ENCODE measurements at places on chromosomes 4 and X.

- DNase-seq: no peak
These were observed 2.4 kb upstream of the PKD2 start for GRCh38 chr4:88005076-88005475.

- no peak for DNase-seq
These were observed 83.1 kb downstream of the MID1 start for GRCh38 chrX:10537308-10537707.

GRCh38 chr4:42638321-42638720, 18.6 kb downstream of the ATP8A1 start:
- DNase-seq: no peak

DNA sequence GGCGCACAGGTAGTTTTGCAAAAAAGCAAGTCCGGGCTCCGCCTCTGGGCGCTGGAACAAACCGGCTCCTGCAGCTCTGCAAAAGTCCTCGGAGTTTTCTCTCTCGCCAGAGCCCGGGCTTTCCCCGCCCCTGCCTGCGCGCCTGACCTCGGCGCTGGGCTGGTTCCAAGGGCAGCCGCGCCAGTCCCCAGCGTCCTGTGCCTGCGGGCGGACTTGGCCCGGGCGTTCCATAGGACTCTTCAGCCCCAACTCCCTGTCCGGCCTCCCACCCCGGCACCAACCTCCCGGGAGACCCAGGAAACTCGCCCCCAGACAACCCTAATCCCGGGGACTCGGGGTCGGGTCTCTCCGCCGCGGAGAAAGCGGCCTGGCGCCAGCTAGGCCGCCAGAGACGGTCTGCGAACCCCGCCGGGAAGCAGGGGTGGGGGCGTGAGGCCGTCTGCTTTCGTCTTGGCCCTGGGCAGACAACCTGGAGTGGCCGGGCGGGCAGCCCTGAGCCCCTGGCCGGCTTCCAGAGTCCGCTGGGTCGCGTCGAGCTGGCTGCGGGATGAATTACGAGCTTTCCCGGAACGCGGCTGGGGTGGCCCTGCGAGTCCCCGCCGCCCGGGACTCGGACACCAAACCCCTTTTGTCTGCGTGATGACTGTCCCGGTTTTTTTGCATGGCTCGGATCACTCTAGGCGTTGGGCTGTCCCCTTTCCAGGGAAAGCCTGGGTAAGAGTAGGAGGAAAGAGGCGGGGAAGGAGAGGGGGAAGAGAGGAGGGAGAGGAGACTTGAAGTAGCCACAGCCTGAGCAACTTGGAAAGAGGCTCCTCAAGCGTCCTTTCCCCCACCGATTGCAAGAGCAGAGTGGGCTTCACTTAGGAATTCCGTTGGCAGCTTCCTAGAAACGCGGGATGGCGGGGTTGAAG, 916 bp downstream of the MXRA5 start:
- no peak for DNase-seq

GRCh38 chr4:81675791-81676393, 204.2 kb upstream of the RASGEF1B start:
- no peak for DNase-seq

DNA sequence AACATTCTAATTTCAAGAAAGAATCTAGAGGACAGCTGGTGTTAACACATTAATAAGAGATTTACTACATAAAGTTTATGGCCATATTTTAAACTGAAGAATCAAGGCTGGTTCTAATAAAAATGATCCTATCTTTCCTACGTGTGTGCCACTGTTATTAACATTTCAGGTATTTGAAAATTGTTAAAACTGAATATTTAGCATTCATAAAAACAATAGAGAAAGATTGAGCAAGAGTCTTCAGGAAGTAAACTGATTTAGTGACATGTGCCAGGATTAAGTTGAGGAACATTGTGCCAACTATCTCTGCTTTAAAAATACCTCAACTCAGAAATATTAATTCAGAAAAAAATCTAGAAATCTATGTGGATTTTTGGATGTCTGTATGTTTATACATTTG, 810.1 kb downstream of the FAT4 start:
- DNase-seq: no peak

DNA sequence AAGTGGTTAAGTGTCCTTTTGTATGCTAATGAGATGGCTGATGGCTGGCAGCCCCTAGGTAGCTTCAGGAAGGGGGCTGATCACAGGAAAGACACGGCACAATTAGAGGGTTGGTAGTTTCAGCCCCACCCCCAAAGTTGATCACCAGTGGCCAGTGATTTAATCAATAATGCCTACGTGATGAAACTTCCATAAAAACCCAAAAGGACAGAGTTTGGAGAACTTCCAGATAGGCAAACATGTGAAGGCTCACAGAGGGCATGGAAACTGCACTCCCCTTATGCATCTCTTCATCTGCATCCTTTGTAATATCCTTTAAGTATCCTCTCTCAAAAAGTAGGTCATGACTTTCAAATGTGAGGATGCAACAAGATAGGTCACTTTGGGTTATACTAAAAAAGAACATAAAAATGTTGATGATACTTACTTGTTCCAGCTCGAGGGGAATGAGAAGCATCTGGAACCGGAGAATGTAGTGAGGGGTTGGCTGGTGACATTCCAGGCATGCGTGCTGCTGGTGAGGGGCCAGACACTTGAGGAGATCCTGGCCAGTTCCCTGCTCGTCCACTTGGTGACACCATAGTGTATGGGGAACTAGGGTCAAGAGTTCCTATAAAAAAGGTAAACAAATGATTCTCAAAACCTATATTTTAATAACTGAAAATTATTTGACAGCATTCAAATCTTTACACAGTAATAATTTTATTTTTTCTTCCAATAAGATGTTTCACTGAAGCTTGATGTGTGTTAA, 16.7 kb upstream of the CXorf38 start:
- no peak for DNase-seq

GRCh38 chrX:903116-903515, 272.5 kb downstream of the SHOX start:
- no peak for DNase-seq

GRCh38 chrX:94977986-94978385, 1304.0 kb downstream of the FAM133A start:
- no peak for DNase-seq

DNA sequence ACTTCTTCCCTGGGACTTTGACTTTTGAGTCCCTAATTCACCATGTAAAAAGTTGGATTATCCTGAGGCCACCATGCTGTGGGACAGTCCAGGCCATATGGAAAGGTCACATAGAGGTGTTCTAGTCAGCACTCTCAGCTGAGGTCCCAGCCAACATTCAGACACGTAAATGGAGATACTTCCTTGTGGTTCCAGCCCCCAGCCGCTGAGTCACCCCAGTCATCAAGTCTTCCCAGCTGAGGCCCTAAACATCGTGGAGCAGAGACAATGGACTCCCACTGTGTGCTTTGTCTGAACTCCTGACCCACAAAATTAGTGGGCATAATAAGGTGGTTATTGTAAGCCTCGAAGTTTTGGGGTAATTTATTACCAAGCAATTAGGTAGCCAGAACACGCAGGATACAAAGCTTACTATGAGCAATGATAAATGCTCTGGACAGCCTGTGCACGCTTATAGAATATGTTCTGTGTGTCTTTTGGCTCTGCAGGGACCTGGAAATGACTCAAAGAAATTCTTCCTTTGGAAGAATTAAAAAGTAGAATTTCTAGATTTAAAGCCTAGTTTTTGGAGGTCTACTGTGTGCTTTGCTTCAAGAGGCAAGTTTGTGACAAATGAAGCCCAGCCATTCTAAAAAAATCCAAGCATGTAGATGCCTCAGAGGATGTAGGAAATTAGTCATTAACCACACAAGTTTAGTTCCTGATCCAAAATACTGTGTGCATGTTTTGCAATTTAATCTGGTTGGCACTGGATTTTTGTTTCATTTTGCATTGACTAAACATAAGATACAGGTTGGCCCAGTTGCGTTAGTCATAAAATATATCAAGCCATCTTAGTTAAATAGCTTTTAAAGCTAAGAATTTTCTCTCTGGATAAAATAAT, 33.2 kb upstream of the SLC9A7 start:
- no peak for DNase-seq

GRCh38 chrX:148354916-148355315, 145.5 kb upstream of the AFF2 start:
- DNase-seq: no peak

- DNase-seq: no peak
These were observed 3.1 kb upstream of the FGB start for GRCh38 chr4:154559494-154560418.

DNA sequence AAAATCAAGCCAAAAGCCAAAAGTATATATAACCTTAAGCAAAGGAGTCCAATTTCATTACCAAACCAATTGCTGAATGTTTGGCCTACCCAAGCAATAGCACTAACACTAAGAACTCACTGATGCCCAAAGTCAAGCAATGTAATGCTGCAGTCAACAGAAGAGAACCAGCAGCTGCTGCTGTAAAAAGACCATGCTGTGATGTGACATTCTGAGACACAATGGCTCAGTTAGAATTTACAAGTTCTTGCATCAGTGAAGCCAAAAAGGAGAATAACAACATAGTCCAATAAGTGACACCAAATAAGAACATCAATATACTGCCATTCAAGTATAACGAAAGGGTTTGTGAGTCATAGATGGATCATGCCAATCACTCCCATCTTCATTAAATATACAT, 514.0 kb upstream of the DIAPH2 start:
- no peak for DNase-seq

All from stimulated activated CD8-positive, alpha-beta memory T cell treated with anti-CD3 and anti-CD28 coated beads, Interleukin-4, amount 100 ng/mL, for 4 hours (primary cell).